ENCODE measurements at places on chromosomes 3 and 15.
A peak's percentile ranks its signal among the peaks of the same experiment; 100 is the strongest.

DNA sequence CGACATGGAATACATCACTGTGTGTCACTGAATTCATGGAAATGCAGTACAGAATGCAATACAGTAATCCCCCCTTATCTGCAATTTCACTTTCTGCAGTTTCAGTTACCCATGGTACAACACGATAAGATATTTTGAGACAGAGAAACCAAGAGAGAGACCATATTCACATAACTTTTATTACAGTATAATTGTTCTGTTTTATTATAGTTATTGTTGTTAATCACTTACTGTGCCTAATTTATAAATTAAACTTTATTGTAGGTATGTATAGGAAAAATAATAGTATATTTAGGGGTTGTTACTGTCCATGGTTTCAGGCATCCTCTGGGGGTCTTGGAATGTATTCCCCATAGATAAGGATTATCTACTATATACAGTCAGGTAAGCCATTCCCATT is 61.8 kb downstream of the MBNL1 start:
- DNase-seq: no peak

GRCh38 chr15:66679061-66679656 is 22.9 kb upstream of the SMAD6 start:
- DNase-seq: no peak

DNA sequence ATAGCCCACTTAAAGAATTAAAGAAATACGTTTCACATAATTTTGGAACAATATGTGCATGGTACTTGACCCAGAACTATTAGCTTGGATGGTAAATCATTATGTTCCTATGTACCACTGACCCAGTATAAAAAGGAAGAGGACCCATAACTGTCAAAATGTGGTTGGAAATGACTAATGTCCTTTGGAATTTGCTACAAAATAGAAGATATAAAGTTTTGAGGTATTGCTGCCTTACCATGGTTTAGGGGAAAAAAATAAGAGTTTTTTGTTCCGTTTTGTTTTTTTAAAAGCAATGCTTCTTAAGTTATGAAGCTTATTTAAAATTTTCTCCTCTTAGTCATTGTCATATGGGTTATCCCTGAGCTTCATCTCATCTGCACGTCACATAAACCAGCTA is 15.8 kb upstream of the TFDP2 start:
- no peak for DNase-seq

DNA sequence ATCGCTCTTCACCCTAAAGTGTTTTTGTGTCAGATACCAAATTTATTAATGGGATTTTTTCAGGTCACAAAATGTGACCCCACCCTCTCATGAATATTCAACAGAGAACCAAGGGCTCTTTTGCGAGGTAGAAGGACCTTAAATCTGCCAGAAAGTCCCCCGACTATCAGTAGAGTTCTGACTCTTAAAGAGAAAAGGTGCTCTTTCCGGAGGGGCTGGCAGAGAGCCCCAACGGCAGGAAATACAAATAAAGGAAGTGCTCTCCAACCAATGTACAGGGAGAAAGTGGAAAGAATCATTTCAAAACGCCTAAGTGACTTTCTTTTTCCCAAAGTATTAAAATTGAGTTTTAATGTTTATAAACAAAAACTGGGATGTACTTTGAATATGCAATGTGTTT is 517.2 kb downstream of the FOXP1 start:
- peak; percentile 63 for DNase-seq

DNA sequence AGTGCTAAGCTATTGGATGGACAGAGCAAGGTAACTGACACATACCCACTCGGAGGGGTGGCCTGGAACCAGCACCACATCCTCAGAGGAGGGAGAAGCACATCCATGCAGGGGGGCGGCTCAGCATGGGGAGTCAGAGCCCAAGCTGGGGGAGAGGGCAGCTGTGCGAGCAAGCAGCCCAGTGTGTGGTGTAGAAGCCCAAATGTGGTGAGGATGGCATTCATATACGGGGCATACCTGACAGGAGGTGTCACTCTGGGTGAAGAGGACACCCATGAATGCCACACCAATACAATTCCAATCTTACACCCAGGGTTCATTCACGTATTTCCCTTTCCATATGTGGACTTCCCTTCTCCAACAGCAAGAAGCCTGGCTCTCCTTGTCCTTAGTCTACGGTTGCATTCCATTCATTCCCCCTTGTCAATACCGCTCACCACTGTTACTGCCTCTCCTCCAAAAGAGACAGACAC is 58.7 kb upstream of the ACAN start:
- DNase-seq: no peak

DNA sequence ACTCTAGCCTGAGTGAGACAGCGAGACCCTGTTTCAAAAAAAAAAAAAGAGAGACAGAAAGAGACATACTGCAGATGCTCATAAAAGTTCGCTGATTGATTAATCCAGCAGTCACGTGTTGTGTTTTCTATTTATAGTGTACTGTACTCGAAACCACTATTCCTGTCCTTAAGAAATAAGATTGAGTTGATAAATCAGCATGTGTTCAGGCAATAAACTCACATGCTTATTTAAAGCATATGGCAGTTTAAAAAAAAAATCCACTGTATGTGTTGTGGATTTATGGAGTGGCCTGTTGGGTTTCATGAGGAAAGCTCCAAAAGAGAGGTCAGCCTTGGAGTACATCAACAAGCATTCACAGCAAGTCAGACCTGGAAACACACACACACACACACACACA is 17.7 kb downstream of the RPL22L1 start:
- DNase-seq: no peak

DNA sequence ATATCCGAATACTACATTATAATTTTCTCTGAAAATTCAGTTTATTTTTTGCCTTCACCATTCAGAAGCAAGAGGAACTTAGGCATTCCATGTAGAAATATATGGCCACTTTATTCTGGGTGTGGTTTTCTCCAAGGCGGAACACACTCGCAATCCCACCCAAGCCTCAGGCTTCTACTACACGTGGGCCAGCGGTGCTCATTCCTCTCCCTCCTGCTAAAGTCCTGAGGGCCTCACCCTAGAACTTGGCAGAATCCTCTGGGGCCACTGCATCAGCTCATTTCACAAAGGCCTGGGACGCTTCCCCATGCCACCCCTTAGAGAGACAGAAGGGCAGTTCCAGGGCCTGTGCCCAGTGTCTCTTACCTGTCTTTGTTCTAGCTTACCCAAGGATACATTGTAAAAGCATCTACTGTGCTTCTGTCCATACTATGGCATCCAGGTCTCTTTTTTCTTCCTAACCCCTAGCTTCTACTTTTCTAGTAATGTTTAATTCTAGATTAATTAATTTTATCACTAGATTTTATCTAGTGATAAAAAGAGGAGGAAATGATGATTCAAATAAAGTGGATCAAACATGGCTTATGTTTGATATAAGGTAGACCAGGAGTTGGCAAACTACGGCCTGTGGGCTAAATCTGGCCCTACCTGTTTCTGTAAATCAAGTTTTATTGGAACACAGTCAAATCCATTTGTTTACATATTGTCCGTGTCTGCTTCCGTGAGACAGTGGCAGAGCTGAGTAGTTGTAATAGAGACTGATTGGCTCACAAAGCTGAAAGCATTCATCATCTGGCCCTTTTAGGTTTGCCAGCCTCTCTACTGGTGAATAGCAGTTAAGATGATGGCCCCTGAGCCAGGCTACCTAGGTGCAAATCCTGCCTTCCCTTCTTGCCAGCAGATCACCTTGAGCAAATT is 29.8 kb downstream of the LARS2 start:
- no peak for DNase-seq

- DNase-seq: no peak
Observed at GRCh38 chr3:86942206-86942605, 48.7 kb downstream of the VGLL3 start.

Data from activated CD8-positive, alpha-beta T cell treated with anti-CD3 and anti-CD28 coated beads for 36 hours (primary cell).